Epithelial cell of proximal tubule (primary cell): ENCODE measurements at places on chromosomes 13 and 19. TPM values are rescaled to one million over a fixed set of nuclear protein-coding genes. Genes with fewer than 3 reads are reported as not detected.

- no peak for DNase-seq
Observed at GRCh38 chr13:30810261-30810701, 74.9 kb downstream of the ALOX5AP start.

The ZSCAN4 gene
- total RNA-seq = not detected in 2 replicates

The LYL1 gene
- 4.0 and 6.9 TPM in 2 replicates for total RNA-seq

DNA sequence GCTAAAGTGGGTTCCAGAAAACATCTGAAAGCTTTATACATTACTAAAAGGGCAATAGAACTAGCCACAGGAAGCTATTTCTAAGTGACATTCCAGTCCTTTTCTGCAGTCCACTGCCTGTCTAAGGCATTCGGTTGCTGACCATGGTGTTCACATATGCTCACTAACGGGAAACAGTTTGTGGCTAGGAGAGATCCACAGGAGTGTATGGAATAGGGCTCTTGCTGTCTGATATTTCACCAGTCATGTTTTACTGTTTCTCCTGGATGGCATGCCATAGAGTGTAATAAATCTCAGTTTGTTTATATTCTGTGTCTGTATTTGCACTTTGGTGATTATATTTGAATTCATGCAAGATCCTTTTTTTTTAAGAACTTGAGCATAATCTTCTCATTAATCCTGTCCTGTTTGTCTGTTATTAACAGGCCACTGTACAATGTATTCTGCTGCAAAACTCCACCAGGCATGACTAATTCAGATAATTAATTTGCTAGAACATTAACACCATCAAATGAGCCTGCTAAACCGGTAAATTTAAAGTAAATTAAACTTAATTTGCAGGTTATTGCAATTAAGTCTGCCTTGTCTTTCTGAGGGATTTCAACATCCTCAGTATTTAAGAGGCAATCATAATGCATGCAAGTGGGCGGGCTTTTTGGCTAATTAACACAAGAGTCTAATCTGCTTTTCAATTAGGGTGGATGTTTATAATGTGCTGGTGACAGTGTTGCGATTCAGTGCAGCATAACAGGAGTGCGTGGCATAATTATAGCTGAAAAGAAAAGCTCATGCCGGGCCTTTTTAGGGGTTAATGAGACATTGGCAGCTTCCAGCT is 201.3 kb downstream of the POU4F1 start:
- DNase-seq = no peak

The PEG3 gene
- 2.8 and 9.5 TPM in 2 replicates for total RNA-seq

DNA sequence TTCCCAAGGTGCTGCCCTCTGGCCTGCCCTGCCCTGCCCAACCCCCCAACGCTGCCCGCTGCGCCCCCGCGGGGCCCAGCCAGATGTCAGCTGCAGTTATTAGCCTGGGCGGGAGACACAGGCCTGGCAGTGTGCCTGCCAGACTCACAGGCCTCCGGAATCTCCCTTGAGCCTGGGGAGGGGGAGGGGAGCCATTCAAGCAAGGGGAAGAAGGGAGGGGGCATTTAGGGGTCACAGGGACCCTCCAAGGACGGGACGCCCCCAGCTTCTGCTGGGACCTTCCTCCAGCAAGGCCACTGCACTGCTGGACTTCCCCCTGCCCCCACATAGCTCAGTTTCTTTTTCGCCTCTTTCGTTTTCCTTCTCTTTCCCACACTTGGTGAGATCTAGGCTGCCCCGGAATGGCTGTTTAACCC is 2.6 kb upstream of the JUNB start:
- no peak for DNase-seq

DNA sequence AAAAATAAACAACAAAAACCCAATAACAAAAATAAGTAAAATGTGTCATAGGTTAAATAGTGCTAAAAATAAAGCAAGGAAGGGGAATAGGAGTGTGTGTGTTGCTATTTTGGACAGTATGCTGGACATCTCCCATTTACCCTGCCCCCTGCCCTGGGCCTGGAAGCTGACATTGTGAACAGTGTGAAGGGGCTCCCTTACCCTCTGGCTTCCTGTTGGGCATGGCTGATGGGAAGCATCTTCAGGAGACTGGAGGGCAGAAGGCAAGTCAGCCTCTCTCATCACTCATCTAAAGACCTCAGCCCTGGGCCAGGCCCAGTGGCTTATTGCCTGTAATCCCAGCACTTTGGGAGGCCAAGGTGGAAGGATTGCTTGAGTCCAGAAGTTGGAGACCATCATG is 26.7 kb downstream of the KCTD15 start:
- no peak for DNase-seq

The MAP2K2 gene
- total RNA-seq = 123 and 138 TPM in 2 replicates

The PLPP2 gene
- 45.2 and 51.7 TPM in 2 replicates for total RNA-seq

- no peak for DNase-seq
Observed at GRCh38 chr19:3509566-3509989, 3.5 kb downstream of the FZR1 start.

The KHSRP gene
- 96.0 and 296 TPM in 2 replicates for total RNA-seq

GRCh38 chr19:6680141-6680540 is 10.2 kb upstream of the TNFSF14 start:
- DNase-seq = no peak

The PABPC3 gene
- 0.14 and 0.23 TPM in 2 replicates for total RNA-seq

DNA sequence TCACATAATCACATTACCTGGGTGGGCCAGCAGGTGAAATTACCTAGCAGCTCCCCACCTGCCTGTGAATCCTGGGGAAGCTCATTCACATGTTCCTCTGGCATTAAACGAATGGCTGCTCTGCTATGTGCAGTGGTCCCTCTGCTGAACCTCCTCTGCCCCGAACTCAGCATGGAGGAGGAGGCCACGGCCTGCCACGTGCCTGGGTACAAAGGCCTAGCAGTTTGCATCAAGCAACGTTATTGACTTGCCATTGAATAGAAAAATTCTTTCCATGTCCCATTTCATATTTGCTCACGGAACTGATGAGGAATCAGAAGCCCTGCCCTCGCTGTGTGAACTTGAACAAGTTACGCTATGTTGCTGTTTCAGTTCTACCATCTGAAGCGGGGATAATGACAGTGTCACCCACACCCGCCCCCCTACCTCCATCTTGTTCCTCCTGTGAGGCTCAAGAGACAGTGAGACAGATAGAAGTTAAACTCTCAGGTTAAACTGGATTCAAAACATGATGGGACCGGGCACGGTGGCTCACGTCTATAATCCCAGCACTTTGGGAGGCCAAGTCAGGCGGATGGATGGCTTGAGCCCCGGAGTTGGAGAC is 25.3 kb downstream of the SLC7A1 start:
- no peak for DNase-seq

The PTPRS gene
- total RNA-seq = 9.3 and 31.9 TPM in 2 replicates

GRCh38 chr13:79295906-79296706 is 109.9 kb downstream of the RBM26 start:
- no peak for DNase-seq

DNA sequence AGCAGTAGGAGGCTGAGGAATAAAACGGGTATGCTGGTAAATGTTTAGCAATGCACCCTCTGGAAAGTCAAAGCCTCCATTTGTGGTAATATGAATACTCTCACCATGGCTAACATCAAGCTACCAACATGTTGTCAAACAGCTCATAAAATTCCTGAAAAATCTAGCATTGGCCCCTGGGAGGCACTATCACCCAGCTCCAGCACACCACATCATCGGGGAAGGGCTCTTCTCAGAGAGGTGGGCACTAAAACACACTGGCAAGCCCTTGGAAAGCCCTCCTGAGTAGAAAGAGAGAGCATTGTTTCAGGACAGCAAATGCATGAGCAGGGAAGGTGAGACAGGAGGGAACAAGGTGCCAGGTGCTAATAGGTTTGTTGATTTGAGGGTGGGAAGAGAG is 53.9 kb upstream of the FLT1 start:
- no peak for DNase-seq

DNA sequence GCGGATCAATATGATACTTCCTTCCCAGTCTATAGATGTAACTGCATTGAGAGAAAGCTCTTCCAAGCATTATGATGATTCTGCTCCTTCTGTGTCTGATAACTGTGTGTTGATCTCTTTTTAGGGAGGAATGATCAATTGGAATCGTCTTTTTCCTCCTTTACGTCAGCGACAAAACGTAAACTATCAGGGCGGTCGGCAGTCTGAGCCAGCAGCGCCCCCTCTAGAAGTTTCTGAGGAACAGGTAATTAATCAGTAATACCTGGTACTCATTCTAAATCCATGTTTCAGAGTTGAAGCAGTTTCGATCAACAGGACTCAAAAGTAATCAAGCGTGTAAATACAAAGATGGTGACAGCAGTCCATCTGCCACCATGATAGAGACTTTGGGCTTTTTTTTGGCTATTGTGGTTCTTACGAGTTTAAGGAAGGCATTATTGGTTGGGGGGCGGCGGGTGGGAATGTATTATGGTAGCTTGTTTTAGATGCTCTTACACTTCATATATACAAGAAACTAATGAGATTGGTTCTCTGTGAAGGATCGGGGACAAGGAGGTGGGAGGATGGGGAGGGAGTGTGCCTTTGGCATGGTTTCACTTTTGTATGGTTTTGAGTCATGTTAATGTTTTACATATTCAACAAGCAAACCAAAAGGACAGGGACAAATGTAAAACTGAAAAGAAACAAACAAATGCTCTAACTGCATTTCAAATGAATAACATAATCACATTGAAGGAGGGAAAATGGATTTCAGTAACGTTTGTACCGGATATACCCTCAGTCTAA is 60.7 kb upstream of the GPR183 start:
- DNase-seq = no peak

- DNase-seq = no peak
Observed at GRCh38 chr13:42075517-42075916, 27.1 kb downstream of the DGKH start.

DNA sequence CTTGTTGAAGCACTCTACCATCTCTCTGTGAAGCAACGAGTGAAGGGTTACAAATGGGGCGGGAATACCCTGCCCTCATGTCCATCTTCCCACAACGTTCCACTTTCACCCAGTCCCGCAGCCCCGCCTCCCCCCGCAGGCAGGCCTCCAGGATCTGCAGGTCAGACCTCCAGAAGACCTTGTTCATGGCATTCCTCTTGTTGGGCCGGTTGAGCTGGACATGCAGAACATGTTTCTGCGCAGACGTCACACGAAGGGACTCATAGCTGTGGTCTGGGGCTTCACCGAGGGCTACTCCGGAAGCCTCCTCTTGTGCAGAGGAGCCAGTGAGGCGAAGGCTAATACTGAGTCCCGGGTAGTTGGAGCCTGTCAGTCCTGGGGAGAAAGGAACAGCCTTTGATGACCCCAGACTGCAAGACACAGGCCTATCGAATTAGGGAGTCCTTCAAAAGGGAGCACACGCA is 420 bp downstream of the ECH1 start:
- peak; percentile 77 for DNase-seq

DNA sequence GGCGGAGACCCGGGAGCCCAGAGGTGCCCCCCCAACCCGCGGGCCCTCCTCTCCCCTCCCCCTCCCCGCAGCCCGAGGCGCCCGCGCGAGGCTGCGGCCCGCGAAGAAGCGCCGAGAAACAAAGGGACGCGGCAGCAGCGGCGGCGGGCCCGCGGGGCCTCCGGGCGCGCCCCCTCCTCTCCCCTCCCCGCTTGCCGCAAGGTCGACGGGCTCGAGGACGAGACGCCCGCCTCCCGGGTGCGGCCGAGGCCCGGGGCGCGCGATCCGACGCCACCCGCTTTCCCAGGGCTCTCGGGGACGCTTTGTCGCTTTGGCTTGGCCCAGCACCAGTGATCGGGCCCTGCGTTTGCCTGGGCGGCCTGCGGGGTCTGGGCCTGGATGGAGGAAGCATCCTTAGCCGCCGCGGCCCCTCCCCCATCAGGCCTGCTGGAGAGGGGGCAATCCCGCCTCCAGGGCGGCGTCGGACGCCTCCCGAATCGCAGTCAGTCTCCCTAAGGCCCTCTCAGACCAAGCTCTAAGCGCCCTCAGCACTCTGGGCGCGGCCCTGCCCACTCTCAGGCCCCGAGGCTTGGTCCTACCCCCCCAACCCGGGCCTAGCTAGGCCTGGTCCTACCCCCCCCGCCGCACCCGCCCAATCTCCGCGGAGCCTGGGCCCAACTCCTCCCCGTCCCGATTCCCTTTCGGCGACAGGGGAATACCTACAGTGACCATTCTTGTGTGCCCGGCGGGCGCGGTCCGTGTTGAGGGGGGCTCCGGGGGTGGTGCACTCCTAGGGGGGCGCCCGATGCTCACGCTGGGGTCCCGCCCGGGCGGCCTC is 740 bp downstream of the ELAVL3 start:
- no peak for DNase-seq

DNA sequence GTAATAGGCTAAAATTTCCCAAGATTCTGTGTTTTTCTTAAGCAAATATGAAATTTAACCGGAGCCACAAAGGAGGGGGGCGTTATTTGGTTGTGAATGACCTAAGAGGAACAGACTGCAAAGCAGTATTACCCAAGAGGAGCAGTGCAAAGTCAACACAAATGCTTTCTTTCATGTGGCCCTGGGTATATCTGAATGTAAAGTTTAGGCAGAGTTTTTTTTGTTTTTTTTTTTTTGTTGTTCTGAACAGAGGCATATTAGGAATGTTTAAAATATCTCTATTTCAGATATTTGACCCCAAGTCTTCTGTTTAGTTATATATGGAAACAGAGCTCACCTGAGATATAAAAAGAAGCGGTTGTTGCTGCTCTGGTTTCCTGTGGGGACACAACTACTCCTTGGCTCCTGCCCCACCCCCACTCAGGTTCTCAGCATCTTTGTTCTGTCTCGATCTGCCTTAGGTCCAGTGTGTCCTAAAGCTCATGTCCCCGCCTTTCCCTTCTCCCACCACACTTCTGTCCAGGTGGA is 220.7 kb downstream of the RFC3 start:
- no peak for DNase-seq

GRCh38 chr19:9935506-9936325 is 599 bp downstream of the OLFM2 start:
- DNase-seq = no peak

The TMEM255B gene
- 6.9 and 7.4 TPM in 2 replicates for total RNA-seq

DNA sequence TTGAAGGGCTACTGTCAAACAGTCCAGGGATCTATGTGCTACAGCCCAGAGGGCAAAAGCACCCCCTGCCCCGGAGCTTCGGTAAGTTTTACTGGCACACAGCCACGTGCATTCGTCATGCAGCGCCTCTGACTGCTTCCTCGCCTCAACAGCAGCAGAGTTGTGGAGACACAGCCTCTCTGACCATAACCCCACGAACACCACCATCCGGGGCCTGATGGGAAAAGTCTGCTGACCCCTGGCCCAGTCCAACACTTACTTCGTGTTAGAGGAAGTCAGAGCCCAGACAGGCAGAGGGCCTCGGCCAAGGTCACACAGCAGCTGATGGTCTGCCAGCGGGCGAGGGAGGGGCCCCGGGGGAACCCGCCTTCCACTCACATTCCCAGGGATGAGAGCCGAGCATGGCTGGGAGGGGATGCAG is 5.1 kb downstream of the CBARP start:
- no peak for DNase-seq
